DMS153 (cell line): ENCODE measurements at places on chromosomes 4 and X.

GRCh38 chrX:12814420-12814819 is 23.2 kb downstream of the PRPS2 start:
- no peak for DNase-seq

- no peak for DNase-seq
Measured at GRCh38 chr4:168167714-168168284, 75.5 kb downstream of the ANXA10 start.

DNA sequence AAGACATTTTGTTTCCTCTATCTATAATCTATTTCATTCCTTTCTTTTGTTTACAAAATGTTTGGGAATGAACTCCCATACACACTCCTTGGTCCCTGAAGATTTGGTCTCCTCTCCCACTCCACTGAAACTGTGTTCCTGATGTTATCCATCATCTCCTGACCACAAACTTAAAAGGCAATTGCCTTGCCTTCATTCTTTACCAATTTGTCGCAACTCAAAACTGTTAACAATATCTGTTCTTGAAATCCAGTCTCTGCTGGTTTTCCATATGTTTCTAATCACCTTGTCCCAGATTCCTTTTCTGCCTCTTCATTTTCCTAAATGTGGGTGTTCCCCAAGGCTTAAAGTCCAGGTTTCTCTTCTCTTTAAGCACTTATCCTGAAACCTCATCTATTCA is 262.2 kb upstream of the TTC29 start:
- no peak for DNase-seq

DNA sequence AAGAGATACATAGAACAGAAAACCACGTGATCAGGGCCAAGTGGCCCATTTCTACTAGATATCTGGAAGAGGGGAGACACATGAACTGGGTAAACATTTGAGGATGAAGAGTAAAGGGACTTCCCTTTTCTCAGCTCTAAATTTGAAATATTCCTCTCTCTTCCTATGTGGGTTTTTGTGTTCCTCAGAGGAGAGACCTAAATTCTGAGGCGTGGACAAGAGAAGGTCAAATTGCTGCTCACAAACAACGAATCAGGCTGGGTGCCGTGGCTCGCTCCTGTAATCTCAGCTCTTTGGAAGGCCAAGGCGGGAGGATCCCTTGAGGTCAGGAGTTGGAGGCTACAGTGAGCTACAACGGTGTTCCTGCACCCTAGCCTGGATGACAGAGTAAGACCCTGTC is 216.0 kb downstream of the PTTG2 start:
- DNase-seq, result no peak

DNA sequence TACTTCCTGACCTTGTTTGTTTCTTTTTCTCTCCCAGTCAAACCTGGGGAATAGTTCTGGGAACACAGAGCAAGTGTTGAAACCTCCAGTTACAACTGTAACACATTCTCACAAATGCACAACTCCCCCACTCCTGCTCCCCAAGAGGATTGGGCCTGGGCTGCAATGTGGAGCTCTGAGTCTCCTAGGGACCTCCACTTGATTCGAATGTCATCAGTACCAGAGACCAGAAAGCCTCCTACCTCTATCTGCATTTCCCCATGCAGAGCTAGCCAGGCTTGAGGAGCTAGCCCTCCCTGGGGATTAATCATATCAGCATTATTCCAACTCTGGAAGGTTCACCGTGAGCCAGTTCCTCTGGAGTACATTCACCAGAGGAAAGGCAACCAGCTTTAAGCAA is 41.7 kb upstream of the CITED1 start:
- no peak for DNase-seq

GRCh38 chr4:53378171-53378482 is 686 bp downstream of the FIP1L1 start:
- DNase-seq, result no peak

- no peak for DNase-seq
Measured at GRCh38 chr4:163462556-163462955, 11.0 kb downstream of the TKTL2 start.

DNA sequence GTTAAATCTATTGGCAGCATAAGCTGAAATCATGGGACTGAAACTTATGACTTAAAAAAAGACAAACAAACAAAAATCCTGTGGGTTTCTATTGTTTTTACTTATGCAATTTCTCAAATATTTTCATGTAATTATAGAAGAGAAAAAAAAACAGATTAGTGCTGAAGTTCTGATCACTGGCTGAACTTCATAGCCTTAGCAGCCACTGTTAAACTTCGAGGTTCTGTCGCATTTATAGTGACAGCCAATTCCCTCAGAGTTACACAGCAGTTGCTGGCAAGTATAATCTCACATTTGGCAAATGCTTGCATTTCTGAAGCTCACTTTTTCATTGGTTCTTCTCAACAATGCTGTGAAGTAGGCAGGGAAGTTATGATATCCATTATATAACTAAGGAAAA is 748.9 kb upstream of the MAGEB2 start:
- DNase-seq, result no peak

DNA sequence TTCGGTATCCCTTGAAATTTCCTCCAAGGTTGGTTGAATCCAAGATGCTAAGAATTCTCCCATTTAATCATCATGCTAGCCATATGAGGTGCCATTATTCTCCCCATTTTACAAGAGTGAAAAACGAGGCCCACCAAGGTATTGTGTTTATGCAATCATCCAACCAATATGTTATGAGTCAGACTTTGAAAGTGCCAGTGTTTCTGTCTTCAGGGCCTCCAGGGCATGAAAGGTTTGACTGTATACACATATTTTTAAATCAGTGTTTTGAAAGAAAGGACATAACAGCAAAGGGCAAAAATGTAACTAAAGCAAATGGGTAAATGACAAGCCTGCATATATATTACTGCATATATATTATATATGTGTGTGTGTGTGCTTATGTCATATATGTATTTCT is 541.2 kb upstream of the SMIM31 start:
- DNase-seq, result no peak
